ENCODE measurements at places on chromosomes 16 and 17.

DNA sequence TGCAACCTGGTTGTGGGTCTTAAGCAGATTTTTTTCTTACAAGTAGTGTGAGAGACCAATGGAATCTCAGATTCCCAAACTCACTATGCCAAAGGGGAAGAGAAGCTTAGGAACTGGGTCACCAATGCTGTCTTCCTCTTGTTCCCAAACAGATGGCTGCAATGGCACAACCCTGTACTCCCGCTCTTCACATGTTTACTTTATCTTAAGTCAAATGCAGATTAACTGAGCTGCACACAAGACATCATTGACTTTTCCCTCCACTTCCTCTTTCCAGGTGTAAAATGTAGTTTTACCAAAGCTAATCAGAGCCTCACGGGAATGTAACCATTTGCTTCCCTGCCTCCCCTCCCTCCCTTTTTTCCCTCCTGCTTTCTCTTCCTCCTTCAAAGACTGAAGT lies 14.4 kb upstream of the CD300E start:
- no peak for ATAC-seq

- ATAC-seq: no peak
Measured at GRCh38 chr17:60741031-60741430, 63.4 kb downstream of the BCAS3 start.

GRCh38 chr17:66655861-66656260 lies 179.1 kb upstream of the CACNG5 start:
- peak; percentile 93 for ATAC-seq

DNA sequence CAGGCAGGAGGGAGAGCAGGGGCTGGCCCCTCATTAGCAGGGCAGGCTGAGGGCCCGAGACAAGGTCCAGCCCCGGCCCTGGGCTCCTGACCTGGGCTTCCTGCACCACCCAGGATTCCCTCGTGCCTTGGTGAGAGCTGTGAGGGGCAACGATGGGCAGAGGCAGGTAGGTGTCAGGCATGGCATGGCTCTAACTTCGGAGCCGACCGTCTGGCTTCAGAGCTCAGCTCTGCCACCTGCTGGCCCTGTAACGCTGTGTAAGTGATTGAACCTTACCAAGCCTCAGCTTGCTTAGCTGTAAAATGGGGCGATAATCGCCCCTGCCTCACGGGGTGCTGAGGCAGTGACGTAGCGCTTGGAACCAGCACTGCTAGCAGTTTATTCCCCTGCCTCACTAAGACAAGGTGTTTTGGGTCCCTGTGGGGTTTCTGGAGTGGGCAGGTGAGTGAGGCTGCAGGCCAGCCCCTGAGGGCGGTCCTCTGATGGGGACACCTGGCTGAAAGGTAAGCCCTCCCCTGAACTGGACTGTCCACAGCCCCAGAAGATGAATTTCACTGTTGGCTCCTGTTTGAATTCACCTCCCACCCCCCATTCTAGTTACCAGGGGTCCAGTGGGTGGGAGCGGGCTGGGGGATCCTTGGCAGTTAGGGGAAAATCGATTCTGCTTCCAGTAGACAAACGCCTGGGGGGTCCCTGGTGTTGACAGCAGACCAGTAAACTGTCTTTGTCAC lies 184.8 kb upstream of the GSE1 start:
- ATAC-seq: peak; percentile 68

DNA sequence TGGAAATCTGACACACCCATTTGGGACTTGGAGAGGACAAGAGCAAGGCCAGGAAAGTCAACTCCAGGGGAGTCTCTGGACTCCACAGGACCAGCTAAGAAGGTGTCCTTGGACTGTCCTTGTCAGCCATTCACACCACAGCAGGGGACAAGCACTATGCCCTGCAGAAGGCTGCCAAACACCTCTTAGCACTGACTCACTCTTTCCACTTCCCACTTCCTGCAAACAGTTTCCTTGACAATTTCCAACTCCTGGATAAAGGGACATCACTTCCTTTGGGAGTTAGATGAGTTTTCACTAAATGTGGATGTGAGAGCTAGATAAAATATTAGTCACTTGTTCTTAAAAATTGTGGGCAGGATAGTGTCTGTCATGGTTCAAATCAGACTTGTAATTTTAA lies 37.8 kb upstream of the BCAR1 start:
- no peak for ATAC-seq

DNA sequence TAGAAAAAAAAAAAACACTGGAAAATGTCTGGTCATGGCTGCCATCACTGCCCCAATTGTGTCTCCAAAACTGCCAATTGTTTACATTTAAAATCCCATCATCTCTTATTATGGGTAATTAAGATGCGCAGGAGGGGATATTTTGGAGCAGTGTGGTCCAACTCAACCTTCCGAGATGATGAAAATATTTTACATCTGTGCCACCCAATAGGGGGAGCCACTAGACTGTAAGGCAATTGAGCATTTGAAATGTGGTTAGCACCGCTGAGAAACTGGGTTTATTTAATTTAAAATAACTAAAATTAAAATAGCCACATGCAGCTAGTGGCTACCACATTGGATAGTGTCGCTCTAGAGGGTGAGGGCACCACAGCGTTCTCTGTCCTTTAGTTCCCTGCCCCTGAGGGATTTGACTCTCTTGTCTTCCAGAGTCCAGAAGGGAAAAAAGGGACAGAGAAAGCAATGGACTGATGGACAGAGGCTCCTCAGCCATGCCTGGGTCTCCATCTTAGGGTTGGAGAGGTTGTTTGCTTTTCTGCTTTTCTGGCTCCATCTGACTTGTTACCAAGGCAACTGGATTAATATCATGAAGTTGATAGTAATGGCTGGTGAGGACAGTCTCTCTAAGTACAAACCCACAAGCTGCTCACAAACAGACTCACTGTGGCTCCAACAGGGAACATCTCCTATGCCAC lies 3.5 kb downstream of the MPO start:
- ATAC-seq: no peak

GRCh38 chr16:11949527-11949926 lies 7.7 kb upstream of the NPIPB2 start:
- ATAC-seq: no peak

- ATAC-seq: no peak
Measured at GRCh38 chr16:49495596-49496355, 122.2 kb downstream of the C16orf78 start.

DNA sequence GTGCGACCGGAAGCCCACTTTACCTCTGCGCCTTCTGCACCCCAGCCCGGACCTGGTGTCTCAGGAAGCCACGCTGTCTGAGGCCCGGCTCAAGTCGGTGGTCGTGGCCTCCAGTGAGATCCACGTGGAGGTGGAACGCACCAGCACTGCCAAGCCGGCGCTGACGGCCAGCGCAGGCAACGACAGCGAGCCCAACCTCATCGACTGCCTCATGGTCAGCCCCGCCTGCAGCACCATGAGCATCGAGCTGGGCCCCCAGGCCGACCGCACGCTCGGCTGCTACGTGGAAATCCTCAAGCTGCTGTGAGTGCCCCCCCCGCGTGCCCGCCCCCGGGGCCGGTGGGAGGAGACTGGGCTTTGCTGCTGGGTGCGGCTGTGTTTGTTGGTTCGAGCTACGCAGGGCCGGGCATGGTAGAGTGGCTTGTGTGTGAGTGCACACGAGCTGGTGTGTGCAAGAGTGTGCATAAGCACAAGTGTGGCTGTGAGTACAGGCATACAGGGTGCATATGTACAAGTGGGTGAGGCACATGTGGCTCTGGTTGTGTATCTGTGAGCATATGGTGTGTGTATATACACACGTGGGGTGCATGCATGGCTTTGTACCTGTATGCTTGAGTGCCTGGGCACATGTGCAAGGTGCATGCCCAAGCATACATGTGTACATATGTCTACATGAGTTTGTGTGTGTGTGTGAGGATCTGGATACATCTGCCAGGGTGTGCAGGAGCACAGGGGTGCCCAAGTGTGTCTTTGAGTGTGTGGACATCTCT lies 100.6 kb upstream of the PLCG2 start:
- no peak for ATAC-seq

- ATAC-seq: no peak
Measured at GRCh38 chr16:85519540-85520231, 93.4 kb upstream of the GSE1 start.

DNA sequence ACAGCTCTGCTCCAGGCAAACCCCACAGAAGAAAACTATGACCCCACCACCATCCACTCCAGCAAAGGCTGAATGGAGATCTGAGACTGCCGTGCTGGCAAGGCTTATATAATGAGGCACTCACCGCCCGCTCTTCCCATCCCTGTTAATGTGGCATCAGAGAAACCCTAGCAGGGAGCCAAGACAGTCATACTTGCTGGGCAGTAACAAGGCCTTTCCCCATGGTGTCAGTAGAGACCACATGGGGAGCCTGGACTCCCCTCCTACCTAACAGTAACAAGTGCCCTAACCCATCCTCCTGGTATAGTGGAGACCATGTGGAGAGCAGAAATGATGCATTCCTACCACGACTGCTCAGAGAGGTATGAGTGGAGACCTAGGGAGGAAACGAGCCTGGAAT lies 235.2 kb downstream of the C16orf78 start:
- no peak for ATAC-seq

DNA sequence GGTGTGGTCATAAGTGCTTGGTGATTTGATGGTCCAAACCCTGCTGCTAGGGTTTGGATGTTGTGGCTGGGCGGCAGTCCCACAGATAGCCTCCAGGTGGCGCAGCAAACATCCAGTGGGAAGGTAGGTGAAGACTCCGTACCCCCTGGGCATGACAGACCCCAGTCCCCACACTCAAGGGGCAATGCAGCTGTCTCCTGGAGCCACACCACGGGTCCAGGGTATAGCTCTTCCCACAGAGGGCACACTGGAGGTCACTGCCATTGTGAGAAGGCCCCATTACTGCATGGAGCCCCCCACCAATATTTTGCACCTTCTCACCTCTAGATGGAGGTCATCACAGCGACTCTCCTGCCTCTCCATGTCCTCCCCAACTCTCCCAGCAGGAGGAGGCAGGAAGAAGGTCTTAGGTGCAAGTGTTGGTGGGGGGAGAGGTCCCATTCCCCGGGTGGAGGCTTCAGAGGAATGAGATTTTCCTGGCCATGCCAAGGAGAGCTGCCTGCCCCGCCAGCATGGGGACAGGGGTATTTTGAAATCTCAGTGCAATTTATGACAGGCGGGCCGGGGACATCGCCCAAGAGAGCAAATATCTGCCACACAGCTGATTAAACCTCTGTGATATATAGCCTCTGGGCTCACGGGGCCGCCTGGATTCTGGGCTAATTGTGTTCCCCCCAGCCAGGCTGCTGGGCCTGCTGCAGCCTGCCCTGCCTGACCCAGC lies 17.1 kb upstream of the C17orf113 start:
- peak; percentile 47 for ATAC-seq

- no peak for ATAC-seq
Measured at GRCh38 chr16:48188449-48189102, 32.8 kb upstream of the ABCC12 start.

GRCh38 chr16:23836404-23837311 lies 875 bp downstream of the PRKCB start:
- peak; percentile 36 for ATAC-seq

DNA sequence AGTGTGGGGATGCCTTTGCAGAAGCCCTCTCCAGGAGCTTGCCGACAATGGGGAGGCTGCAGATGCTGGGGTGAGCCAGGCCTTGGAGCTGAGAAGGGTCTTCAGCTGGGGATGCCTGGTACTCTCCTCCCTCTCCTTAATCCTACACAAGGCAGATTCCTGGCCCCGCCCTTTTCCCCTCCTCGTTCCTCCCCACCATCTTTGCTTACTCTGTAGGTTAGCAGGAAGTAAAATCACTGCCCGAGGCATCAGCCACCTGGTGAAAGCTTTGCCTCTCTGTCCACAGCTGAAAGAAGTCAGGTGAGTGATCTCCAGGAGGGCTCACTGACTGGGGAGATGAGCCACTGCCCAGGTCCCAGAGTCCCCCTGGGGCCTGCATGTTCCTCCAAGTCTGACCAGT lies 38.7 kb downstream of the NLRC5 start:
- no peak for ATAC-seq

GRCh38 chr16:55283812-55284717 lies 39.9 kb upstream of the IRX6 start:
- no peak for ATAC-seq

DNA sequence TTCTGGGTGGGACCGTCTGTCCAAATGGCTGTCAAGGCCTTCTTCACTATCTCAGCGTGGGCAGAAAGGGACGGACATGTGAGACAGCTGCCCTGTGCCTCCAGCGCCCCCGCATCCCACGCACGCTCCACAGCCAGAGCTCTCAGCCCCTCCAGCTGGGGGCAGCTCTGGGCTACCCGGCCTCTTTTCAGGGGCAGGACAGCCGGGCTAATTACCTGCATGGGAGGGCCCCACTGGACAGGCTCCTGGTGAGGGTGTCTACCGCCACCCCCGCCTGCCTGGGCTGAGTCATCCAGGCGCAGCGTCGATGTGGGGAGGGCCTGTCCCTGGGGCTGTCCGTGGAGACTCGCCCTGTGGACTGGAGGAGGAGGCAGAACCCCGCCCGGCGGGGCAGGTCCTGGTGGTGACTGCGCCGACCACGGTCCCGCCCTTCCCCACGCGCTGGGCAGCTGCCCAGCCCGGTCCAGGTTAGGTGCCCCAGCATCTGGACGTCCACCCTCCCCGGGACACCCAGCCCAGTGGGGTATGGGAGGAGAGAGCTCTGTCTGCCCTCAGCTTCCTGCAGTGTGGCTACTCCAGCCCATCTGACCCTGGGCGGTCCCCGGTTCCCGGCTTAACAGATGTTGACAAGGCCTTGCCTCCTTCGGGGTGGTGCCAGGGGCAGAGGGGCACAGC lies 5.9 kb upstream of the METRNL start:
- no peak for ATAC-seq

DNA sequence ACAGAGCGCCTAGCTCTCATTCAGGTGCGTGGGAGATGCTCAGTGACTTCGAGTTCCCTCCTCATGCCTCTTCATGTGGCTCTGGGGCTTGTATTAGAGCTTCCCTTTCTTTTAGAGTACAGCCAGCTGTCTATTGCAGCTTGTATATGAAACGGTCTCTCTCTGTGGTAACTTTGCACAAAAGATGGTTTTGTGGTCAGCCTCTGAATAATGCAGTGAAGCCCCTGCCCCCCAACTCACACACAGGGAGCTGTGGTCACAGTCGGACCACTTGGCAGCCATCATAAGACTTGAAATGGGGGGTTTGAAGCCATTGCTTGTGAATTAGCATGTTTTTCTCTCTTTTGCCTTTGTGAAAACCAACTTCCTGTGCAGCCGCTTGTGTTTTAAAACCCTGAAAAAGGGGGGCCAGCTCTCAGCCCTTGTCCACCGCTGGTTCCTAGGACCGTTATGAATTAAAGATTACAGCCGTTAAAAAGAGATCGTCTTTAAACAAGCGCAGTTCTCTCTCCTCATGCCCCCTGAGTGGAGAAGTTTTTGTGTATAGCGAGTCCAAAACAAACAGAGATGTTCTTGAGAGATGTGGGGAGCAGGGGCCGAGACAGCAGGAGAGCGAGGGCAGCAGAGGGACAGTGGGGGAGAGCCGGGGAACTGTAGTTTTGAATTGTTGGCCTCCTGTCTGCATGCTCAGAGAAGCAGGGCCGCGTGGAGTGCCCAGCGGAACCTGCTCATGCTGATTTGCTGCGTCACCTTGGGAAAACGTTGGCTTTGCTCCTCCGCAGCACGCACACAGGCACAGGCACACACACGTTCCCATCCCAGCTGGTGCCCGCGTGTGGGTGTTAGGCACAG lies 199.0 kb downstream of the MSI2 start:
- ATAC-seq: peak; percentile 60

All from activated CD4-positive, CD25-positive, alpha-beta regulatory T cell treated with anti-CD3 and anti-CD28 coated beads, Interleukin-2, amount 50 U/mL, for 24 hours (primary cell).